ENCODE measurements at places on chromosomes 16 and 17.
A peak's percentile ranks its signal among the peaks of the same experiment; 100 is the strongest.

GRCh38 chr17:17944743-17945142, 27.5 kb downstream of the TOM1L2 start:
- no peak for DNase-seq

DNA sequence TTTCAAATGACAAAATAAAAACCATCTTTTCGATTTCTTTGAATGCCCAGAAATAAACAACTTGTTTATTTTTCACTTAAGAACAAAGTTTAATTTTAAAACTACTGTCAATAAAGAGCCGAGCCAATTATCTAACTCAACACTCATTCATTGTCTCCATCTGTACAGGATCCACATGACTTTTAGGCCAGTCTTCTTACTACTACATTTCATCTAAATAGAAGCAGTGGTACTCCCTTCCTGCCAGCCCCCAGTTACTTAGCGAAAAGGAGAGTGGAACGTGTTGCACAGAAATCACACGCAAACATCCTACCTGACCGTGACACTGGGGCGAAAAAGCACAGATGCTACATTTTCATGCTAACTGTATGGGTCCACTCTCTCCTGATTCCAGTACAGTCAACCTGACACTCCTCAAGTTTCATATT, 1.2 kb downstream of the GNA13 start:
- no peak for DNase-seq

DNA sequence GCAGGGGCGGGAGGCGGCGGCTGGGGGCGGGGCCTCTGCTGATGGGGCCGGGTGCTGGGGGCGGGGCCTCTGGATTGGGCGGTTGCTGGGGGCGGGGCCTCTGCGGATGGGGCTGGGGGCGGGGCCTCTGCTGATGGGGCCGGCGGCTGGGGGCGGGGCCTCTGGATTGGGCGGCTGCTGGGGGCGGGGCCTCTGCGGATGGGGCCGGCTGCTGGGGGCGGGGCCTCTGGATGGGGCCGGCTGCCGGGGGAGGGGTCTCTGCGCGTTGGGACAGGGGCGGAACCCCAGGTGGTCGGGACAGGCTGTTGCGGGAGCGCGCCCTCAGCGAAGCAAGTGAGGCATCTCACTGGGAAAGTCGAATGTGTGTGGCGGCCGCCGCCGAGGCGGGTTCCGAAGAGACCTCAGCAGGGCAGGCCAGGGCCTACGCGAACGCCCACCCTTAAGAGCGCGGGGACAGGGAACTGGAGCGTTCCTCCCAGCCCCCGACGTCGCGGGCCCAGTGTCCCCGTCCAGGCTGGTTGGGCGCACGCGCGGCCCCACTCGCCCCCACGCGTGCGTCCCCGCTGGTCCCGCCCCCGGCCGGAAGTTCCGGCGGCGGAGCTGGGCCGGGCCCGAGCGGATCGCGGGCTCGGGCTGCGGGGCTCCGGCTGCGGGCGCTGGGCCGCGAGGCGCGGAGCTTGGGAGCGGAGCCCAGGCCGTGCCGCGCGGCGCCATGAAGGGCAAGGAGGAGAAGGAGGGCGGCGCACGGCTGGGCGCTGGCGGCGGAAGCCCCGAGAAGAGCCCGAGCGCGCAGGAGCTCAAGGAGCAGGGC, at the start of gene STUB1:
STUB1 (plus strand) TSS at position 597 of the 811 bp plus-strand sequence; CDS start at position 713, 116 bp downstream.
- DNase-seq = peak; percentile 98

- DNase-seq = no peak
Observed at GRCh38 chr17:42632949-42633444, 23.5 kb downstream of the TUBG1 start.

- no peak for DNase-seq
Observed at GRCh38 chr17:42783062-42783790, 2.8 kb downstream of the WNK4 start.

DNA sequence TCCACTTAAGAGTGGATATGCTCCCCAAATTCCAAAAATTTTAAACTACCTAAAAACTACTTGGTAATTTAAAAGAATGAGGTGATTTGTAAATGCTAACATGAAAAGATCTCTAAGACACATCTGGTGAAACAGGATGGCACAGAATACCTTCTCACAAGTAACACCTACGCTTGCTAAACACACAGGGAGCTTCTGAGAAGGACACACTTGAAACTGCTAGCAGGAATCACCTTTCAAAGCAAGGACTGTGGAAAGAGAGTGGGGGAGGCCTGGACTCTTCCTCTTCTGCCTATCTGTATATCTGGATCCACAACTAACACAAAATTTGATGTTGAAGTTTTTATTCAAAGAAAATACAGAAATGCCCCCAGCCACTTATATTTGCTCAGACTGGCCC, 52.4 kb downstream of the CYTH1 start:
- DNase-seq = no peak

DNA sequence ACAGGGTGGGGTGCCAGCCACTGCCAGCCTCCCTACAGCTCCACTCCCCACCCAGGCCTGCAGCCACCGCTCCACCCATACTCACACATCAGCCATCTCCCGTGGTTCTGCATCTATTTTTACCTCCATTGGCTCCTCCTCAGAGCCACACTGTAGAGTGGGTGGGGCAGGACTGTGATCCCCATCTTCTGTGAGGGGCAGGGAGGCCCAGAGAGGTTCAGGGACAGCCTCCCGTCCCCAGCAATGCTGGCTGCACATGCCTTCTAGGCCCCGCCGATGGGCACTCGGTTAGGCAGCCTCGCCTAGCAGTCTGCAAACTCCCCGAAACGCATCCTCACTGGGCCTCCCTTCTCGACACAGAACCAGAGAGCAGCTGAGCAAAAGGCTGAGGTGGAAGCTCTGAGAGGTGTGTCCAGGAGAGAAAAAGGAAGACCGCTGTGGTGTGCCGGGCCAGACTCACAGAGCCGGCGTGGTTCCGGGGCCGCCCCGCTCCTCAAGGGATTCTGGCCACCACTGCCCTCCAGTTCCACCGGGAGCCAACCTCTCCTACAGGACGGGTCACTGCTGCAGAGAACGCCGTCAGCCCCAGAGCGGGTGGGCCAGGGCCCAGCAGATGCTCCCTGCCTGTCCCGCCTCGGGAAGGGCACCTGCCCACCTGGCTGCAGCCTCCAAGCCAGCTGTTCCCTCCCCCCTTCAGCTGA, 71.9 kb downstream of the ABR start:
- no peak for DNase-seq

DNA sequence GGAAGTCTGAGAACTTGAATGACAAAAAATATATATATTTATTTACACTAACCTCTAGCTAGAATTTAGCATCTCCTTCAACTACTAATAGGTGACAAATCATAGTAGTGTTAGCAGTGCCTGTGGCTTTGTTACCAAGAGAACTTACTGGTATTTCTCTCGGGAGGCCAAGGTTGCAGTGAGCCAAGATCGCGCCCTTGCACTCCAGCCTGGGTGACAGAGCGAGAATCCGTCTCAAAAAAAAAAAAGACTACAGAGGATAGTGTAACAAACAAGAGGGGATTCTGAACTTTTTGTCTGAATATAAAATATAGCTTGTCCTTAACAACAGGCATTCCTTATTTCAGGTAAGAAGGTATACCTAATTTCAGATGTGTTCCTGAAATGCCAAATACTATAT, 1.3 kb upstream of the SUZ12 start:
- no peak for DNase-seq

GRCh38 chr17:14575471-14575953, 274.6 kb downstream of the HS3ST3B1 start:
- no peak for DNase-seq

DNA sequence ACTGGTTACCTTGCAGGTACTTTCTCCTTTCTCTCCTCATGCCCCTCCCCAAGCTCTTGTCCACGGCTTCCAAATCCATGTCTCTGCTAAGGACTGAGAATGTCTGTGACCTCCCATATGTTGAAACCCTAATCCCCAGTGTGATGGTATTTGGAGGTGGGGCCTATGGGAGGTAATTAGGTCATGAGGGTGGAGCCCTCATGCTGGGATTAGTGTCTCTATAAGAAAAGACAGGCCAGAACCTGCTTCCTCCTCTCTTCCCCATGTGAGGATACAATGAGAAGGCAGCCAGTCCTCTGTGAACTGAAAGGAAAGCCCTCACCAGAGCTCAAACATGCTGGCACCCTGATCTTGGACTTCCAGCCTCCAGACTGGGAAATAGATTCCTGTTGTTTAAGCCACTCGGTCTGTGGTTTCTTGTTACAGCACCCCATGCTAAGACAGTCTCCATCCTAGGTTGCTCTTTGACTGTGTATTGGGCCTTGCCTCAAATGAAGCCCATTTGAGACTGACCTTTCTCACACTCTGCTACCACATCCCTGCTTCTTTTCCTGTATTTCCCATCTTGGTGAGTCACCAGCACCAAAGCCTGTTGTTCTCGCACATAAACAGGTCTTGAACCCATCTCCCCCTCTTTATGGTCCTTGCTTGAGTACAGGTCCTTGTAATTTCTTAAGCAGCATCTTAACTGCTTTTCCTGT, 135.0 kb downstream of the CDK5R1 start:
- DNase-seq = peak; percentile 64
